ENCODE measurements at places on chromosomes 3 and 15.

- DNase-seq, result no peak
Observed at GRCh38 chr3:86653661-86654205, 337.2 kb downstream of the VGLL3 start.

GRCh38 chr3:72630327-72630968 is 217.8 kb downstream of the SHQ1 start:
- DNase-seq, result no peak

- no peak for DNase-seq
Observed at GRCh38 chr3:142944342-142944741, 19.1 kb downstream of the PAQR9 start.

DNA sequence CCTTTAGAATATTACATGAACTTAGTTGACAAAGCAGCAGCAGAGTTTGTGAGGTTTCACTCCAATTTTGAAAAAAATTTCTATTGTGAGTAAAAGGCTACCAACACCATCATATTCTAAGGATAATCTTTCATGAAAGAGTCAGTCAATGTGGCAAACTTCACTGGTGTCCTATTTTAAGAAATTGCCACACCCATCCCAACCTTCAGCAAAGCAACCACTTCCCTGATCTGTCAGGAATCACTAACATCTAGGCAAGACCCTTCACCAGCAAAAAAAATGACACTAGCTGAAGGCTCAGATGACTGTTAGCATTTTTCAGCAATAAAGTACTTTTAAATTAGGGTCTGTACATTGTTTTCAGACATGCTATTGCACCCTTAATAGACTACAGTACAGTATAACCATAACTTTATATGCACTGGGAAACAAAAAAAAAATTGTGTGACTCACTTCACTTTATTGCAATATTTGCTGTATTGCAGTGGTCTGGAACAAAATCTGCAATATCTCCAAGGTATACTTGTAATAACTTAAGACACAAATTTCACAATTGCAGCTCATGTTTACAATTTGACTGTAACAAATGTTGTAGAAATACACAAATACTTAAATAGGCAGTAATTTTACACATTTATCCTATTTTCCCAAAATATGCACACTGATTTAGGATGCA is 38.9 kb upstream of the ALCAM start:
- DNase-seq, result no peak

DNA sequence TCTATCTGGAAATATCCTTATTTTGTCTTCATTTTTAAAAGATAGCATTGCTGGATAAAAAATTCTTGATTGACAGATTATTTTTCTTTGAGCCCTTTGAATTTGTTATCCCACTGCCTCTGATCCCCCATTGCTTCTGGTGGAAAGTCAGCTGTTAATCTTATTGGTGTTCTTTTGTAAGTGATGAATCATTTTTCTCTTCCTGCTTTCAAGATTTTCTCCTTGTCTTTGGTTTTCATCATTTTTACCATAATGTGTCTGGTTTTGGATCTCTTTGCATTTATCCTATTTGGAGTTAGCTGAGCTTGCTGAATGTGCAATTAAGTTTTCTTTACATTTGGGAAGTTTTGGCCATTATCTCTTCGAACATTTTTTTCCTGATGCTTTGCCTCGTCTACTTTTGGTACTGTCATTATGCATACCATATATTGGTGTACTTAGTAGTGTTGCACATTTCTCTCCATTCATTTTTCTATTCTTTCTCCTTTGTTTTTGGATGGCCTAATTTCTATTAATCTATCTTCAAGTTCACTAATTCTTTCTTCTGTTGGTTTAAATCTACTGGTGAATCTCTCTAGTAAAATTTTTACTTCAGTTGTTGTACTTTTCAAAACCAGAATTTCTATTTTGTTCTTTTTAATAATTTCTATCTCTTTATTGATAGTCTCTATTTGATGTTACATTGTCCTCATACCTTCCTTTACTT is 440.0 kb upstream of the PROK2 start:
- peak; percentile 34 for DNase-seq

- no peak for DNase-seq
Observed at GRCh38 chr3:186032321-186032720, 76.6 kb downstream of the ETV5 start.

DNA sequence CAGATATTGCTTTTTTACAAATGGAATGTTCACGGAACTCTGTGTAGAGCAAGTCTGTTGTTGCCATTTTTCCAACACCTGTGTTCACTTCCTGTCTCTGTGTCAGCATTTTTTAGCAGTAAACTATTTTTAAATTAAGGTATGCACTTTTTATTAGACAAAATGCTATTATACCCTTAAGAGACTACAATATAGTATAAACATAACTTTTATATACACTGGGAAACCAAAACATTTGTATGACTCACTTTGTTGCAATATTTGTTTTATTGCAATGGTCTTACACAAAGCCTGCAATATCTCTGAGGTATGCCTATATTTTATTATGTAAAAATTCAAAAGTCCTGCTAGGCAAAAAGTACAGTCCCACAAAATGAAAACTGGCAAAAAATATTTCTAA is 39.8 kb upstream of the FGF7 start:
- DNase-seq, result no peak

- DNase-seq, result no peak
Observed at GRCh38 chr15:74878273-74878672, 5.1 kb upstream of the SCAMP2 start.

- no peak for DNase-seq
Observed at GRCh38 chr3:87370007-87370406, 93.6 kb upstream of the POU1F1 start.

DNA sequence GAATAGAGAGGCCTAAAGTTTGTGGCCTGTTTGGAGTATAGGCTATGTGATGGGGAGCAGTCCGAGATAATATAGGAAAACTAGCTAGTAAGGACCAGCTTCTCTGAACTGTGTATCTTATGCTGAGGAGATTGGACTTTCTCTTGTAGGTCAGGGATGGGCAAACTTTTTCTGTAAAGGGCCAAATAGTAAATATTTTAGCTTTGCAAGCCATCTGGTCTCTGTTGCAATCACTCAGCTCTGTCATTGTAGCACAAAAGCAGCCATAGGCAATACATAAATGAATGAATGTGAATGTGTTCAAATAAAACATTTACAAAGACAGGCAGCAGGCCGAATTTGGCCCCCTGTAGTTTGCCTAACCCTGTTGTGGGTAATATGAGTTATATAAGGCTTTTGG is 24.5 kb downstream of the TMOD3 start:
- DNase-seq, result no peak

- no peak for DNase-seq
Observed at GRCh38 chr3:160709477-160710182, 32.7 kb downstream of the ARL14 start.

- DNase-seq, result no peak
Observed at GRCh38 chr3:114879059-114880031, 267.7 kb downstream of the ZBTB20 start.

- DNase-seq, result peak; percentile 63
Observed at GRCh38 chr3:50617096-50617791, at the start of gene MAPKAPK3. TSS of gene MAPKAPK3 (plus strand) at chr3:50617151. CDS start at chr3:50617566, 415 bp downstream.

GRCh38 chr3:116263842-116264545 is 181.3 kb downstream of the LSAMP start:
- no peak for DNase-seq

GRCh38 chr3:65396078-65396477 is 642.6 kb downstream of the MAGI1 start:
- DNase-seq, result no peak

- no peak for DNase-seq
Observed at GRCh38 chr15:36256404-36256807, 323.0 kb upstream of the CDIN1 start.

DNA sequence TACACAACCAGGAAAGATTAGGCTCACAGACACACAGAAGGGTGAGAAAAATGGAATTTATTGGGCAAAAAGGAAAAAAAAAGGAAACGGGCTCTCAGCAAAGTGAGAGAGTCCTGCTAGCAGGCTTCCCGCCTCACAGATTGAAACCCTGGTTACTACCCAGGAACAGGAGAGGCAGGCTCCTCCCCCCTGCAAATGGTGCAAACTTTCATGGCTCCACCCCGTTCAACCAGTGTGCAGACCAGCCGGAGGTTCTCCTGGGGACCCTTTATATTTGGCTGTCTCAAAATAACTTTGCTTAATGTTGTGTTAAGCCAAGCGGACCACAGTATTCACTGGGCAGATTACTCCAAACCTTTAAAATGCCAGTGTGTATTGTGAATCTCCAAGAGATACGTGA is 40.3 kb downstream of the IL1RAP start:
- no peak for DNase-seq

GRCh38 chr3:88824666-88825564 is 282.5 kb upstream of the EPHA3 start:
- no peak for DNase-seq

DNA sequence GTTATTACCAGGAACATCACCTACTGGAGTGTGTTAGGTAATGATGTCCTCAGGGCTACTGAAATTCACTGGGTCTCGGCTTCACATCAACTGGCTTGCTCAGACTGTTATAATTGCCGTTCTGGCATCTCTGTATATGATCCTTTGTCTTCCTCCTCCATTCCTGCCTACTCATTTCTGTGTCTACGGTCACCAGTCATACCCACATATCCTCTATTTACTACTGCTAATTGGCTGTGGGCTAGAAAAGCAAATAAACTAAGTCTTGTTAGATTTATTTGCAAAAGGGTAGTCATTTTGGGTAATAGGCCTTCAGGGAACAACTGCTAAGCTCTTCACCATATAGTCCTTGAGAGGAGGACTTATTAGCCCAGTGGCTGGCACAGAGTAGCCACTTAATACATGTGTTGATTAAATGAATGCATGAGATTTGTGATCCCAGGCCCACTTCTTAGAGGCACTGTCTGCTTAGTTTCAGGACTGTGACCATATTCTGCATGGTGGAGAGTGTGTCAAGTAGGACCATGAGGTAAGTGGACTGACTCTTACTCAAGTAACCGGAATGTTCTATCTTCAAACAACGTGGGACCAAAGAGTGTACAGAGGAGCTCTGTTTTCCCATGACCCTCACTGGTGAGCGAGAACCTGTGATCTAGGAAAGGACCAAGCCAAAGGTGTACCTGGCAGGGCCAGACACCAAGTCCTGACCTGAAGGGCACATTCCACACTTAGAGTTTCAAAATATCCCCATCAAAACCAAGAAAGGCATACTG is 13.2 kb downstream of the ZDHHC3 start:
- DNase-seq, result no peak

GRCh38 chr15:83898361-83898760 is 244.4 kb downstream of the ADAMTSL3 start:
- no peak for DNase-seq

DNA sequence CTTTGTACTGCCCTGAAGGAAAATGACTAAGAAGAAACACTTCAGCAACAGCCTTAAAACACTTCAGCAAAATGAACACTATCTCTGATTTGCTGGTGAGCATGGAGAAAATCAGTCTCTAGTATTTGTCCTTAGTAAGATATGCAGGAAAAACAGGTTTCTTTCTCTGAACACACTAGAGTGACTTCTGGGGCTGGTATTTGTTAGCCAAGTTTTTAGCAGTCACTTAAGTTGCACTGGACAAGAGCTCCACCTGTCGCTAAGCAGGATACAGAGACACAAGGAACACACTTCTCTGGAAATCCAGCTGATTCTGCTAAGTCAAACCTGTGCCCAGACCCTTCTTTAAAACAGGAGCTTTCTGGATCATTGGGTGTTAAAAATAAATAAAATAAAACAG is 65.3 kb downstream of the CHAC1 start:
- peak; percentile 11 for DNase-seq

DNA sequence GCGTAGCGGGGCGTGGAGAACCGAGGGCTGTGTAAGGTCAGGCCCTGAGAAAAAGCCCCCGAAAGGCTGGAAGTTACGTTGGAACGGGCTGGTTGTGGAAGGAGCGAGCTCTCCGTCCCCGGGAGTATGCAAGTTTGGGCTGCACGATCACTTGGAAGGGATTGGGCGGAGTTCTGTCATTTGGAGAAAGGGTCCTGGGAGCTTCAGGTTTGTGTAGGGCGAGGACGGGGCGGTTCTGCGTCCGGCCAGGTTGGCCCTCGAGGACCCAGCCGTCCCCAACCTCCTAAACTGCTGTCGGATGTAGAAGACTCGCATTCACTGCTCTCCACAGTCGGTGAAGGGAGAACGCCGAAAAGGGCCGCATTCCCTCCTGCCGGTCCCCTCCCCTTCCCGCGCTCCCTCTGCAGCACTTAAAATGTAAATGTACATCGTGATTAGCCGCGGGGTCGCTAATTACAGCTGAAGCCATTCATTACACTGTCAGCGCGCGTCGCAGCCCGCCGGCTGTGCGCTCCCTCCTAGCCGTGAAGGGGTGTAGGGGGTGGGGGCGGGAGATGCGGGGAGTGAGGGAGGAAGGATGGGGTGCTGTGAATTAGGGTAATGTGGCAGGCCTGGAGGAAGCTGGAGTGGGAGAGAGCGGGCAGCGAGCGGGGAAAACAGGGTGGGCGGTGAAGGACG is 2.5 kb upstream of the RPP25 start:
- no peak for DNase-seq

DNA sequence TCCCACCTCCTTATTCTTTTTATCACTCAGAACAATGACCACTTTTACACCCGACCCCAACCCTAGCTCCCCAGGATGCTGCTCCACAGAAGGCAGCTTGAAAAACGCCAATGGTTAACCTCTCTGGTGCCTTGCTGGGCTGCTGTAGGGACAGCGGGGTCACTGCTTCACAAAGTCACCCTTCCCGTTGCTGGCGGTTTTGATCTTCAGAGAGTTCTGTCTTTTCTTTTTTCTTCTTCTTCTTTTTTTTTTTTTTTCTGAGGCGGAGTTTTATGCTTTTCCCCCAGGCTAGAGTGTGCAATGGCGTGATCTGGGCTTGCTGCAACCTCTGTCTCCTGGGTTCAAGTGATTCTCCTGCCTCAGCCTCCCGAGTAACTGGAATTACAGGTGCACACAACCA is 20.7 kb downstream of the CEP19 start:
- no peak for DNase-seq

- DNase-seq, result no peak
Observed at GRCh38 chr15:67880651-67881182, 40.9 kb upstream of the RNU6-1 start.
